Endothelial cell of umbilical vein (primary cell): ENCODE measurements at places on chromosomes 2 and 18. TPM values are rescaled to one million over a fixed set of nuclear protein-coding genes. Genes with fewer than 3 reads are reported as not detected.

- peak; percentile 22 for DNase-seq
Observed at GRCh38 chr18:49016648-49017539, 66.1 kb upstream of the SMAD7 start.

DNA sequence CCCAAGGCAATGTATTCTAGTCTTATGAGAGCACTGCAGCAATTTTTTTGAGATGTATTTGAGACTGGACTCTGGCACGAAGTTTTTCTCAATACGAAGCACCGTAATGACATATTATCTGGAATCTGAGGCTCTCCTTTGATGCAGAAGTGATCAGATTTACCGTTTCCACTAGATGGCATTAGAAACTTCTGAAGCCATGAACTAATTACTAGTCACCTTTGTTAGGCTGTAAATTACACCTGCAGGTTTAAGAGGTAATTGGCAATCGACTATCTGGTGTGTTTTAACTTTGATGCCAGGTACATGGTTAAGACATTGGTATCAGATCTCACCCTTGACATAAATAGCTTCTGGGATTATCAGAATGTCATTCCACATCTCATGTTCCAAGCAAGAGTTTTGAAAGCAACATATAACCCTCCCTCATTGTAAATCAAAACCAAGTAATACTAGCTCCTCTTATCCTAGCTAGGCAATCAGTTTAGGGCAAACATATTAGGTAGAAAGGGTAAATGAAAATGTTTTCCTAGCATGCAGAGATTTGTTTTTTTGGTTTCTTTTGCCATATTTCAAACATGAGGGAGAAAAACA lies 254.6 kb upstream of the SPRED2 start:
- DNase-seq: no peak

DNA sequence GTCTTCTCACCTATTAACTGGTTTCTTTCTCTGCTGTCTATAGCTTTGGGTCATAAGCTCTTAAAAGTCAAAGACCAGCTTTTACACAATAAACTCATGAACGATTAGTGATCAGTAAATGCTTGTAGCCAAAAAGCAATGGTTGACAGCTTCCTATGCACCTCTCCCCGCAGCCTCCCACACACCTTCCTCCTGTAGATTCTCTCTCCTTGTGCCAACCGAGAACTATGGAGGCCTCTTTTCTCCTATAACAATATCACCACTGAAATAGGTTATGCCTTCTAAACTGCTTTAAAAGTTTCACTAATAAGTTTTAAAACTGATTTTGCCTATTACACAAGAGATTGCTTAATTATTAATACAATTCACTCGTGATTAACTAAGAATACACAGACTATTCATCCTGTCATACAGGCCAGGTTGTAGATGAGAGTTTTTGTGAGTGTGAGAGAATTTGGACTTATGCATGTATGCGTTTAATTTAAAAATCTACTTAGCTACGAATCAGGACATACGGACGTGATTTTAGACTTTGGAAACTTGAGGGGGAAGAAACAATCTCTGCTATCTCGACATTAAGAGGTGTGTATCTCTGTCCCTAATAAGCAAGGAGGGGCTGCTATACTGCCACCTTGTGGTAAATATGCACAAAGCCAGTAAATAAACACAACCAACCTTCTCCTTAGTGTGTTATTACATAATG lies 229.1 kb upstream of the RBBP8 start:
- DNase-seq: peak; percentile 71

DNA sequence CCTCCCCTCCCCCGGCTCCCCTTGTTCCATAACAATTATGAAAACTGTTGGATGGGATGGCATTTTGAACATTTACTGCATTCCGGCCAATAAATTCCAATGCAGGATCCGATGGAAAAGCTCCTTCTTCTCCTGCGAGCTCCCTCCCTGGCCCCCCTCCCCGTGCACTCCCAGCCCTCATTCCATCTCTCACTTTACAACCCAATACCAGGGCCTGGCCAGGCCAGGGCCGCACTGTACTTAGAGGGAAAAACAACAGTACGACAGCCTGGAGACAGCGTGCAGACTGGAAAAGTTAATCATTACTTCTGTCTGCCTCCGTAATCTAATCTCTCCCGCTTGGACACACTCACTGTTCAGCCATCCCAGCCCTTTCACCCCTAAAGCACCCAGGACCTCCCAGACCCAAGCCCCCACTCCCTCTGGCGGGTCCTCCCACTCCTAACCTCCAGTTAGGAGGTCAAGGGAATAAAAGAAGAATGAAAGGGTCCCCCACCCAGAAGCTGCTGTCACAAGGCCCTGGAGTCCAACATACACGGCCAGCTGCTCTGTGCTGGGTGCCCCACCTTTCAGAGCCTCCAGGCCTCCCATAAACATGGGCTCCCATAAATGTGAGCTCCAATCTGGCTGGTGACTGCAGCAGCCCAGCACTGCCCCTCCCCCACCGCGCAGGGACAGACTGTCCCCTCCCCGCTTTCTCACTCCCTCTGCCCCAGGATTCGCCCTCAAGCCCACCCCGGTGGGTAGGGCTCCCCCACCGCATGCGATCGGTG lies 20.6 kb downstream of the SMAD7 start:
- peak; percentile 55 for DNase-seq

MAPRE3 gene
- 4.4 and 6.7 TPM in 2 replicates for polyA plus RNA-seq

VWA3B gene
- not detected in 2 replicates for polyA plus RNA-seq

MC5R gene
- polyA plus RNA-seq: not detected in 2 replicates

GKN2 gene
- polyA plus RNA-seq: not detected in 2 replicates

HOXD13 gene
- polyA plus RNA-seq: not detected in 2 replicates
